ENCODE measurements at places on chromosomes 6 and 20.

DNA sequence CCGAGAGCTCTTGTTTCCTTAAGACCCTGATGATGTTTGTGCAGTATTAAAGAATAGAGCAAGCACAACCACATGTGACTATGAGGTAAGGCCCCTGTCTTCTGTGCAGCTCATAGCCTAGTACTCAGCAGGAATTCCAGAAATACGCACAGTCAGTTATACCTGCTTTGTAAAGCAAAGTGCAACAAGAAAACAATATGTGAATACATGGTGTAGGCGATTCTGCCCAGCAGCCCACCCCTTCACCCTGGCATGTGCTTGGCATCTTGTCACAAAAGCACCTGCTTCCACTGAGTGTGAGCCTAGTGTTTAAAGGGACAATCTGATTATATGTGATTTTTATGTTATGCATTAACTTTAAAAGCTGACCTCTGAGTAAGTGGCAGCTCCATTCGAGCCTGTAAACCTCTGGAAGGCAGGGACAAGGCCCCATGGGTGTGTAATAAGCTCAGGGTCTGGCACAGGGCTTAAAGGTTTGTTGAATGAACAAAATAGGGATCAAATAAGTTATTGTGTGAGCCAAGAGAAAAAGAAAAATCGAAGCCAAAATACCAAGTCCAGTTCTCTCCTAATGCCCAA lies 148.7 kb downstream of the DOK5 start:
- no peak for DNase-seq

DNA sequence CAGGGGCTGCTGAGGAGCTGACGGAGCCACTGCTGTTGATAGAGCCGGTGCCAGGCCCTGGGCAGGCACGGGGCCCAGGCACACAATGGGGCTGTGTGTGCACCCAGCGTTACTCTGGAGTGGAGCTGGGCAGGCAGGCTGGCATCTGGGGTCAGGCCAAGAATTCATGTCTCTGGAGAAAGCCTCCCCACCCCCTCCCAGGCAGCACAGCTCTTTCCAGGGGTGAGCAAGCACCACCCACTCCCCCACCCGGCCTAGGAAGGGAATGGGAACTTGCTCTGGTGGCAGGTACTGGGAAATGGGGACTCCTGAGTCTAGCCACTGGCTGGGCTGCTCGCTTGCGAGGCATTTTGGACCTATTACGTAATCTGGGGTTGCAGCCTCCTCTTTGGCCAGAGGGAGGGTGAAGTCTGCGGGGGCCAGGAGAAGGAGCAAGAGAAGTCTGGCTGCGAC lies 22.7 kb downstream of the TFEB start:
- no peak for DNase-seq

- DNase-seq, result no peak
Measured at GRCh38 chr20:53677447-53678314, 84.0 kb upstream of the ZNF217 start.

DNA sequence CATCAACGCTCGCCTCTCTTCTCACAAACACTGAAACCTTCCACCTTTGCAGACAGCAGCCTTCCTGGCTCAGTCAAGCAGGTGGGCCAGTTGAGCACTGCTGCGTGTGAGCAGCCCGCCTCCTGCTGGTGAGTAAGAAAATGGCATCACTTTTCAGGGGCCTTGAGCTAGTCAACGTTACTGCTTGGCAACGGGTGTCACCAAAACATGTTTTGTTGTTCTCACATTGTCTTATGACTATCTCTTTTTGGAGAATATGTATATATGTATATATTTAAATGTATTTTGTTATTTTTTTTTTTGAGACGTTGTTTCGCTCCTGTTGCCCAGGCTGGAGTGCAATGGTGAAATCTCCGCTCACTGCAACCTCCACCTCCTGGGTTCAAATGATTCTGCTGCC lies 97.0 kb upstream of the AGPAT4 start:
- peak; percentile 65 for DNase-seq

- no peak for DNase-seq
Measured at GRCh38 chr20:40506537-40506939, 182.5 kb downstream of the MAFB start.

DNA sequence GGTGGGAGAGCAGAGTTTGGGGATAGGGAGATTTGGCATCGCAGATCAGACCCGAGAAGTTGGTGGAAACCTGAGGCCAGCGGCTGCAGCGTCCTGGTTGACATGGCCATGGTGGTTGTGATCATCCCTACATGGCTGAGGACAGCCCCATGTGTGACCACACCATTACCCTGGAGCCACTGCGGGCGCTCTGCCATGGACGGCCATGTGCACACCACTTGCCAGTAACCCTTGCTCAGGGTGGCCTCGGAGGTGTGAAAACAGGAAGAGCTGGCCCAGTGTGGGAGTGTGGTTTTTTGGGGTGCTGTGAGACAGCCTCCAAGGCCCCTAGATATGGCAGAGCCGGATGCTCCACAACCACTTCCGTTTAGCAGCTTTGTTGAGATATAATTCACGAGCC lies 64.4 kb downstream of the TMEM242 start:
- no peak for DNase-seq

GRCh38 chr20:9454791-9455190 lies 59.6 kb upstream of the LAMP5 start:
- no peak for DNase-seq

GRCh38 chr6:44539701-44540355 lies 152.3 kb downstream of the CDC5L start:
- DNase-seq, result no peak

- no peak for DNase-seq
Measured at GRCh38 chr20:43940518-43941225, 26.0 kb downstream of the TOX2 start.

DNA sequence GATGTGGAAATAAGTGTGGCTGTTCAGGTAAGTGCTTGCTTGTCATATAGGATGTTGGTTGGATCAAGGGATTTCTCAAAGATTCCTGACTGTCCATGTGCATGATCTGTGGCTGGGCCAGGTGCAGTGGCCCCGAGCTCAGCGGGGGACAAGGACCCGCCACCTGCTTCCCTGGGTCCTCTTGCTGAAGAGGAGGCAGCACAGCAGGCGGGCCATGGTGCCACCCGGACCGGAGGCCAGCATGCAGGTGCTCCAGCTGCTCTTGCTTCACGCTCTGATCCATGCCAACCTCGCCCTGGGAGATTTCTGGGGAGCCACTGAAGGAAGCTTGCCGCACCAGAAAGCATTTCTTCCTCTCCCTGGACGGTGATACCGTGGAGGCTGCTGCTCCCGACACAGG lies 173.8 kb downstream of the HIVEP2 start:
- DNase-seq, result no peak

DNA sequence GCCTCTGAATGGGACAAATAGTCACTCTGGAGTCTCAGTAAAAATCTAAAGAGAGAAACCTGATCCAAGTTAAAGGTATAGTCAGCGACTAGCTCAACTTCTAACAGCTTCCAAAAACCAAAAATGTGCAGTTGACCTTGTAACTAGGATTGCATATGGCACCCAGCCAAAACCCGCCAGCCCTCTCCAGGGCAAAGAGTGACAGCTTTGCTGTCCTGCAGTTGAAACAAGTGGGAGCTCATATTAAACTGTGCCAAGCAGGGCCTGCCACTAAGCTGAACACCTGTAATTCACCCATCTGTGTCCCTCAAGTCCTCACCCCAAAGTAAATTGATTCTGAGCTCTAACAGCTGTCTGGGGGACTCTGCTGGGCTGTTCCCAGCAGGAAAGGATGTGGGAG lies 695.3 kb downstream of the MAFB start:
- DNase-seq, result no peak

- no peak for DNase-seq
Measured at GRCh38 chr6:168962886-168963285, 290.8 kb downstream of the THBS2 start.

GRCh38 chr6:85143676-85144075 lies 306.2 kb upstream of the NT5E start:
- no peak for DNase-seq

Measured in hematopoietic multipotent progenitor cell treated with erythropoietin and hydrocortisone succinate and interleukin-3 and kit ligand, for 17 days (in vitro differentiated cells).